Progenitor cell of endocrine pancreas (in vitro differentiated cells): ENCODE measurements at places on chromosomes 1 and 21.
A peak's percentile ranks its signal among the peaks of the same experiment; 100 is the strongest.

DNA sequence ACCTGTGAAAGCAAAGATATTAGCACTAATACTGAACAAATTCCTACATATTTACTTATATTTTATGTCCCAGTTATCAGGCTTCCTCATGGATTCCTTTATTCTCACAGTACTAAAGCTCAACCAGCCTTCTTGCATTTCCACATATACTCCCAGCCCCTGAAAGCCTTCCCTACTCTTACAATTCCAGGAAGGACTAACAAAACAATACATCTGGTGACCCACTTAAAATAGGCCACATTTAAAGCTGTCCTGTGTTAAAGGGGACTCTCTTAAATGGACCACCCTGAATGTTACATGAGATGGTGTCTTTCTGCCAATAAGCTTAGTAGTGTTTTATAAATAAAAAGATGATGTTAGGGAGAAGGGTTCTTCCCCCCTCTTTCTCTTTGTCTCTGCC, 54.4 kb downstream of the NTMT2 start:
- DNase-seq = no peak

GRCh38 chr1:212413902-212414327, 771 bp downstream of the PACC1 start:
- DNase-seq = no peak

- DNase-seq = no peak
Observed at GRCh38 chr21:40714536-40714935, 132.4 kb downstream of the DSCAM start.

- no peak for DNase-seq
Observed at GRCh38 chr1:193308438-193308837, 122.0 kb upstream of the B3GALT2 start.

GRCh38 chr1:94942171-94943128, 15.5 kb upstream of the CNN3 start:
- no peak for DNase-seq

DNA sequence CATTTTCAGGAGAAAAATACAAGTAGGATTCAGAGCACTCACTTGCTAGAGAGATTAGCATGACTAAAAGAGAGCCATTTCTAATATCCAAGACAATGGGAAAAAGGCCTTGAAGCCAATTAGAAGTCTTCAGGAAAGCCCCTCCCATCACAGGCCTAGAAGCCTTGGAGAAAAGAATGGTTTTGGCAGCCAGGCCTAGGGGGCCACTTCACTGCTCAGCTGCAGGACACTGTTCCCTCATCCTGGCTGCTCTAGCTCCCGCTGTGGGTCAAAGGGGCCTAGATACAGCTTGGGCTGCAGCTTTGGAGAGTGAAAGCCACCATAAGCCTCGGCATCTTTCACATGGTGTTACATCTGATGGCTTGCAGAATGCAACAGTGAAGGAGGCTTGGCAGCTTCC, 62.8 kb downstream of the RGS4 start:
- DNase-seq = no peak

DNA sequence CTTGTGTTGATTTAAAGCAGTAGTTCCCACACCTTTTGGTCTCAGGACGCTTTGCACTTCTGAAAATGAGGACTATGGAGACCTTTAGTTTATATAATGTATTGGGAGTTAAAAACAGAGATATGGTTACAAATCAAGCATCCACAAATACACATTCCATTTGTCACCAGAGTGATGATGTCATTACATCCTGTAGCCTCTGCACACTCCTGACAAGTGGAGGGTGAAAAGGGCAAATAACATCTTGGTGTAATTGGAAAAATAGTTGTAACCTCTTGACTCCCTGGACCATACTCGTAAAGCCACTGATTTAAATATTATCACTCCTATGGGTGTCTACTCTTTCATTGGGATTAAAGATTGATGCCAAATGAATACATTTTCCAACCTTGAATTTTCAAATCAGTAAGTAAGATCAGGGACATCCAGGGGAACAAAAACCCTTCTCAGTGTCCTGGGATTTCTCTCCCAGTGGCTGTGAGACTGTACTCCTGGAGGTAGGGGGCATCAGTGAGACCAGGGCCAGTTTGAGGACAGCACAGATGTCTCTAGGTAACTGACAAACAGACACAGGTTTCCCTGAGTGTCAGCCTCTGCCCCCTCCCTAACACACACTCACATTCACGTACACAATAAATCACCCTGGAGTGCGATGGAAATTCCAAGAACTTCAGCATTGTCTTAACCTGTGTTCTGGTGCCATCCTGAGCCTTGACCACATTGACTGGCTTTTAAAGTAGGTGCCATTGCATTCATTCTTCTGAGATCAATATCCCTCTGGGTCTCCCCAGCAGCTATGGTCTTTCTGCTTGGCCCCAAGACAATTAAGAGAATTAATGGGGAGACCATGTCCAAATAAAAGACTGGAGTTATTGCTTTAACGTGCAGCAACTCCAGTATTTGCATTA, 63.0 kb downstream of the NR5A2 start:
- DNase-seq = no peak

- DNase-seq = no peak
Observed at GRCh38 chr1:21594935-21595897, 73.9 kb downstream of the RAP1GAP start.

DNA sequence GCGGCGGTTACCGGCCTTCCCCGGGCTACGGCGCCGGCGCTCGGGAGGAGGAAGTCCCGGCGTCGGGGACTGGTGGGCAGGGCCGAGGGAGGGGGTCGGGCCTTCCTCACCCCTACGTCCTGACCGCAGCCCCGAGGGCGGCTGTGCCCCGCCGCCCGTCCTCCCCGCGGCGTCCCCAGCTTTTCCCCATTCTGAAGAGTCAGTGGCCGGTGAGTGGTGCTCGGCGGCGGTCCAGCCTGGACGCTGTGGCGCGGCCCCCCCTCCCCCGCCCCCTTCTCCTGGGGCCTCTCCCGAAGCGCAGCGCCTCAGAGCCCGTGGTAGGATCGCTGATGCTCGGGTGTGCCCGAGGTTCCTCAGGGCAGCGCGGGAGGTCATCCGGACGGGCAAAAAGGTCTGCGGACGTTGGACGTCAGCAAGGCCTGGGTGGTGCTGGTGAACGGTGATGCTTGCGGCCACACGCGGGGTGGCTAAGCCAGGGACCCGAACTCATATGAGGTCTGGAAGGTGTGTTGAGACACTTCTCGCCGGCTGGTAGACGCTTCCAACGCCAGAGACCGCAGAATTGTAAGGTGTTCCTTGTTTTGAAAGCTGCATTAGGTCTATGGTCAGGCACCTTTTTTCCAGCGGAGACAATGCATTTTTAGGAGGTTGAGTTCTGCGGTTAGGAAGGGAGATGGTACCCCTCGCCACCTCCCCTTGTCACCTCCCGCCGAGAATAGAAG, 725 bp downstream of the SLC25A33 start:
- DNase-seq = peak; percentile 26

DNA sequence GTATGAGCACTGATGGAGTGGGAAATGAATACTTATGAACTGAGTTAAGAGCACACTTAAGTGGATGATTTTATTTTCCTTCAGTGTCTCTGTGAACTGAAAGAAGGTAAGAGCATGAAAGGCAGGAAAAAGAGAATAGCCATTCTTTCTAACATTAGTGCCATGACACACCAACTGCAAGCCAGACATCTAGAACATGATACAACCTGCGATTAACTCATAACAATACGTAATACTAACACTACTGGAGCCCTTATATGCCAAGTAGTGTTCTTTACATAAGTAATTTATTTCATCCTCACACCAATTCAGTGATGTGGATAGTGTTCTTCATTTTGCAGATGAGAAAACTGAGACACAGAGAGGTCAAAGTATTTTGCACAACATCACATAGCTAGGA, 56.7 kb downstream of the PRRX1 start:
- no peak for DNase-seq

- DNase-seq = no peak
Observed at GRCh38 chr1:247008406-247008799, 546 bp upstream of the ZNF695 start.

DNA sequence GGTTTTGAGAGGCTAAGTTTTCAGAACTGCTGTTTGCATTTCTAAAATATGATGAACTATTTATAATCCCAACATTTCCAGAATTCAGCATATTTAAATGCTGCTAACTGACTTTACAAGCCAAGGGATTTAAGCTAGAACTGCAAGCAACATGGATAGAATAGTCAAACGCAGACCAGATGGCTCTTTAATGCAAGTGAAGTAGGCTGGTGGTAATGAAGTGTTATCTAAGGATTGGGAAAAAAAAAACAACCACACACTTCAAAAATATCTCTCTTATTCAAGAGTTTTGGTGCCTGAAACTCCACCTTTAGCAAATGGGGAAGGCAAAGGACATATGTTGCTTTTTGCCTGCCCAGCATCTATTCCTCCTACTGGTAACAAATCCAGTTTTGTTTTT, 20.9 kb upstream of the SSX2IP start:
- no peak for DNase-seq

GRCh38 chr1:194056169-194056568, 869.8 kb upstream of the B3GALT2 start:
- no peak for DNase-seq

- DNase-seq = no peak
Observed at GRCh38 chr1:112983537-112984131, 27.6 kb upstream of the SLC16A1 start.

GRCh38 chr1:156483397-156483796, 17.2 kb downstream of the MEF2D start:
- DNase-seq = no peak

- no peak for DNase-seq
Observed at GRCh38 chr1:221868593-221869303, 126.9 kb upstream of the DUSP10 start.

DNA sequence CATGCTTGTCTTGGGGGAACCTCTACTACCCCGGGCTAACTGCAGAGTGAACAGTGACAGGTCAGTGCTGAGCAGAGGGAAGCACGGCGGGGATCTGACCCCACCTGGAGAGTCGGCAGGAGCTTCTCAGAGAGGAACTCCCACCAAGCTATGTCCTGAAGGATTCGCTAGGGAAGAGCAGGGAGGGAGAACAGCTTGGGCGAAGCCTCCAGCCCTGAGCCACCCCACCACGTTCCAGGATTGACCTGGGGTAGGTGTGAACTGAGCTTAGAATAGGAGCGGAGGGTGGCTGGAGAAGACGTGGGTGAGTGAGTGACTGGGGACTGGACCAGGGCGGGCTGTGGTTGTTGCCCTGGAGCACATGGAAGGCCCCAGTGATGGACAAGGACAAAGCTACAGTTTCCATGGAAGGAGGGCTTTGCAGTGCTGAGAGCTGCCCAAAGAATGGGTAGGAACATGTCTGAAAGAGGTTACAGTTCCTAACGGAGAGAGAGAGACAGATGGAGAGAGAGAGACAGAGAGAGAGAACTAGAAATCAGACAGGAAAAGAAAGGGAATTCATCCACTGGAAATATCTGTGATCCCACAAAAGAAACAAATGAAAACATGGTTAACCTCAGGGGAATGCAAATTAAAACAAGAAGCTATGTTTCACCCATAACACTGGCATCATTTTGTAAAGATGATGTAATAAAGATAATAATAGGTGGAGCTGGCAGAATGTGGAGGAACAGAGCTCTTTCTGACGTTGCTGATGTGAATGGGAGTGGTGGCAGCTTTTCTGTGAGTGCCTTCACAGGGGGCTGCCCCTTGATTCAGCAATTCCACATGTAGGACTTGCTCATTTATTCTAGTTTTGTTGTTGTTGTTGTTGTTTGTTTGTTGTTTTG, 17.2 kb downstream of the BSND start:
- DNase-seq = no peak

DNA sequence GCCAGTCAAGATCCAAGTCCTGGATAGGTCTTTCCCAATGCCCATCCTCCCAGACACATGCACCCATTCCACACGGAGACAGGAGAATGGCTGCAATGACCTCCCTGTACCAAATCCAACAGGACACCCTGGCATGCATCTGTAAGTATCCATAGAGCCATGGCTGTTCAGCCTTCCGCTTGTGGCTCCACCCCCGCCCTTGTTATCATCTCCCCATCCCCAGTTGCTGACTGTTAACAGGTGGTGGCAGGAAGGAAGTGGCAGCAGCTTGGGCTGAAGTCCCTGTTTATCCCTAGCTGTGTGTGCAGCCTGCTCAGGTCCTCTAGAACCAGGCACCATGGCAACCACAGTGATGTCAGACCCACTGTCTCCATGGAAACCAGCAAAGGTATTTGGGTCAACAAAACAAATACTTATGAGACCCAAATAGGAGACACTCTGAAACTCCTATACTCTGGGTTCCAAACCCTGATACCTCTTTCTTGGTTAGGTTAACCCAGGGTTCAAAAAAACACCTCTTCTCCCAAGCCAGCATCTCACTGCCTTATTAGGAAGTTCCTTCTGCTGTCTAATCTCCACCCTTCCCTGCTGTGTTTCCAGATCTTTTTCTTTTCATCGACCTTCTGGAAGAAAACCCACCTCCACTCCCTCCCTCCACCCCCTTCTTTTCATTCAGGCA, 721 bp downstream of the PBXIP1 start:
- no peak for DNase-seq

- no peak for DNase-seq
Observed at GRCh38 chr1:153616144-153616916, at the start of gene S100A14. S100A14 (minus strand) TSS chr1:153616325; CDS start chr1:153615858, 467 bp downstream.

DNA sequence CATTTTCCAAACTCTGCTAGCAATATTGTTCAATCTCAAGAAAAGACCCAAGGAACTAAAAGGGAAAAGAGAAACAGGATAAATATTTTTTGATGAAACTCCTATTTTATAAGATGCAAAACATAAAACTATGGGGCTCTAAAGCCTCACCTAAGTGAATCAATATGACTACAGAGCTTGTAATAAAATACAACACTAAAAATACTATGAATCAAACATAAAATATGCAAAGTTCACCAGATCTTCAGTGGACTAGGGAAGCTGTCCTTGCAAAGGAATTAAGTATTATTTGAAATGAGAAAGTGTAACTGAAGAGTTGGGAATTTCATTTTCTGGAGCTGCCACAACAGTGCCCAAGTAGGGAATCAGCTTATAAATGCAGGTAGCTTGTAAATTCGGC, 124.5 kb downstream of the CRB1 start:
- DNase-seq = no peak

GRCh38 chr1:46334030-46334384, 6.6 kb upstream of the NSUN4 start:
- no peak for DNase-seq

DNA sequence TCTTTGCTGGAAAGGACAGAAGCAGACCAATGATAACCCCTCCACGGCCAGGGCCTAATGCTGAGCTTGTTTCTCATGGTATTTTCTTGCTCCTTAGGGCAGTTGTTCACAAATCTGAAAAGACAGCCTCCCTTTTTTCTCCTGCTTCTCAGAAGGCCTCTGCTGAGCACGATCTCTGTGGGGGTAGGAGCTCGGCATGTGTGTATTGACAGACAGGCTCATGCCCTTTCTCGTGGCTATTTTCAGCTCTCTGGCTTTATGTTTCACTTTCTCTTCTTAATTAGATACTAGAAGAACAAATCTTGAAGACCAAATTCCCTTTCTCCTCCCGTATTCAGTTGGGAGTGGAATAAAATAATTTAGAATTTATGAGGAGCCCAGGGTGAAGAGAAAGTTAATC, 768 bp upstream of the RIIAD1 start:
- no peak for DNase-seq

- no peak for DNase-seq
Observed at GRCh38 chr1:37108596-37109188, 74.4 kb upstream of the GRIK3 start.

DNA sequence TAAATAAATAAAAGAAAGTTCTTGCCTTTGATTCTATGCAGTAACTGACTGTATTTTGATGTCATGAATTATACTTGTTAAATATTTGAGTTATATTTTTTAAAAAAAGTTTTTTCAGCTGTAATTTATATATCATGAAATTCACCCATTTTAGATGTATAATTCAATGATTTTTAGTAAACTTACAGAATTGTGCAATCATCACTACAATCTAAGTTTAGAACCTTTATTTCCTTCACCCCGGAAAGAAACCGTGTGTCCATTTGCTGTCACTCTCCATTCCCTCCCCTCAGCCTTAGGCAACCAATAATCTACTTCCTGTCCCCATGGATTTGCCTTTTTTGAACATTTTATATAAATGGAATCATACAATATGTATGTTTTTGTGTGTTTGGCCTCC, 32.5 kb upstream of the DISC1 start:
- DNase-seq = no peak
